AG04449 (cell line): ENCODE measurements at places on chromosomes 7 and 10.

- no peak for DNase-seq
Measured at GRCh38 chr10:13268841-13269240, 31.0 kb downstream of the PHYH start.

DNA sequence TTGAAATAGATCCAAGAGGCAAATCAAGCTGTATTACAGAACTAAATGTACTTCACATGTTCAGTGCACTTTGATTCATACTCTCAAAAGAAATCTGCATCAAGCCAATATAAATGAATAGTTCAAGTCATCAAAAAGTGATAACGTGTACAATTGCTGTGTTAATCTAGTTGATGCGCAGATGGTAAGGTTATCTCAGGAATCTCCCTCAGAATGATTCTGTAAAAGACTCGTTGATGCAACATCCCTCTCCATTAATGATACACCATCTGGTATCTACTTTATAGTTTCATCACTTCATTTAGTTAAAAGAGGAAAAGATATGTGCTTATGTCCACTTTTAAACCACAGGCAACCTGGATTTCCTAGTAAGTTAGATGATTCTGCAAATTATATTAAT, 200.6 kb downstream of the CHCHD3 start:
- no peak for DNase-seq

DNA sequence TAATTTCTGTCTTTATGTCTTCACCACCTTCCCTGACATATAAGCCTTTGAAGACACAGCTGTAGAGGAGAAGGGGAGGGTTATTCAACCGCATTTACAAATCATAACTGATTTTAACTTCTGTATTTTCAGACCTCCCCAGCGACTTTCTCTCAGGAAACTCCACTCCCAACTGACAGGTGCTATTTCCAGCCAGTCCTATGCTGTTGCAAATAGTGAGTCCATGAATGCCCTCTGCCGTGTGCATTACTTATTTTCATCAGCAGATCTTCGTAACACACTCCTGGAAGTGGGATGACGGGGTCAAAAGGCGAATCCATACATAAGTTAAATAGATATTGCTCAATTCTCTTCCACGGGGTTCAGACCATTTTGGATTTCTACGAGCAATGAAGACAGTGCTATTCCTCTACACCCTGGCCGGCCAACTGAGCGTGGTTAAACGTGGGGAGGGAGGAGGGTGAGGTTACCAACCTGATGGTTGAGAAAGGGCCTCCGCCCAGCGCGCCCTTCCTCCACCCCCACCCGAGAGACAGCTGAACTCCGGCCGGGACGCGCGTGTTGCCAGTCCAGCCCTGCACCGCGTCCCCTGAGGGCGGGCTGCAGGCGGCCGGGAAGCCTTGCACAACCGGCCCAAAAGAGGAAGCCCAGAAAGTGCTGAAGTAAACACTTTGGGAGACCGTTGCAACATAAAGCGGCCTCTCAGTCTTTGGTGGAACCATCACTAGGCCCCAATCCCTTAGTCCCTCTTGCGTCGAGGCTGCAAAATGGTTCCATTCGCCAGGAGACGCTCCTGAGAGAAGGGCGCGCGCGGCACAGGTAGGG, at the start of gene APBB1IP:
Gene APBB1IP (plus strand): TSS at position 705 of the 825 bp plus-strand sequence. CDS start 53,986 bp downstream, outside the sequence.
- DNase-seq, result no peak

DNA sequence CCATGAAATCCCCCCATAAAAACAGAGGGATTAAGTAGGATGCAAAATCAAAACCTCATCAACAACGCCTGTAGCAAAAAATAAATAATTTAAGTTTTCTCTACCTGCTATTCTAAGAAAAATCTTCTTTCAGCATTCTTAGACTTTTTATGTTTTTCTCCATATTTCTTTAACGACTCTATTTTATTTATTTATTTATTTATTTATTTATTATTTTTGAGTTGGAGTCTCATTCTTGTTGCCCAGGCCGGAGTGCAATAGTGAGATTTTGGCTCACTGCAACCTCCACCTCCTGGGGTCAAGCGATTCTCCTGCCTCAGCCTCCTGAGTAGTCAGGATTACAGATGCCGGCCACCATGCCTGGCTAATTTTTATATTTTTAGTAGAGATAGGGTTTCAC, 192.5 kb downstream of the SEMA3E start:
- DNase-seq, result no peak

GRCh38 chr10:3959370-3960325, 174.6 kb upstream of the KLF6 start:
- no peak for DNase-seq

GRCh38 chr7:75660566-75661215, 78.0 kb downstream of the HIP1 start:
- DNase-seq, result no peak

- DNase-seq, result no peak
Measured at GRCh38 chr10:103111031-103111917, 81.8 kb downstream of the NT5C2 start.

DNA sequence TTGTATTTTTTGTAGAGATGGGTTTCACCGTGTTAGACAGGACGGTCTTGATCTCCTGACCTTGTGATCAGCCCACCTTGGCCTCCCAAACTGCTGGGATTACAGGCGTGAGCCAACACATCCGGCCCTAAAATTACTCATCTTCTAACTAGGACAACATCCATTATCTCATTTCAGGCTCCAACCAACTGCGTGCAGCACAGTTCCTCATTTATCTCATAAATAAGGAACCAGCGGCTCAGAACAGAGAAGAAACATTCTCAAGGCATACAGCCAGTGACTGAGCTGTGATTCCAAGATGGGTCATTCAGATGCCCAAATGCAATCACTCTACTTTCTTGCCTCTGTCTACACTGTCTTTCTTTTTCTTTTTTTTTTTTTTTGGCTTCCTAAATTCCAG, 356.1 kb downstream of the ELMO1 start:
- no peak for DNase-seq

- DNase-seq, result no peak
Measured at GRCh38 chr10:128642023-128642422, 515.8 kb upstream of the MKI67 start.

DNA sequence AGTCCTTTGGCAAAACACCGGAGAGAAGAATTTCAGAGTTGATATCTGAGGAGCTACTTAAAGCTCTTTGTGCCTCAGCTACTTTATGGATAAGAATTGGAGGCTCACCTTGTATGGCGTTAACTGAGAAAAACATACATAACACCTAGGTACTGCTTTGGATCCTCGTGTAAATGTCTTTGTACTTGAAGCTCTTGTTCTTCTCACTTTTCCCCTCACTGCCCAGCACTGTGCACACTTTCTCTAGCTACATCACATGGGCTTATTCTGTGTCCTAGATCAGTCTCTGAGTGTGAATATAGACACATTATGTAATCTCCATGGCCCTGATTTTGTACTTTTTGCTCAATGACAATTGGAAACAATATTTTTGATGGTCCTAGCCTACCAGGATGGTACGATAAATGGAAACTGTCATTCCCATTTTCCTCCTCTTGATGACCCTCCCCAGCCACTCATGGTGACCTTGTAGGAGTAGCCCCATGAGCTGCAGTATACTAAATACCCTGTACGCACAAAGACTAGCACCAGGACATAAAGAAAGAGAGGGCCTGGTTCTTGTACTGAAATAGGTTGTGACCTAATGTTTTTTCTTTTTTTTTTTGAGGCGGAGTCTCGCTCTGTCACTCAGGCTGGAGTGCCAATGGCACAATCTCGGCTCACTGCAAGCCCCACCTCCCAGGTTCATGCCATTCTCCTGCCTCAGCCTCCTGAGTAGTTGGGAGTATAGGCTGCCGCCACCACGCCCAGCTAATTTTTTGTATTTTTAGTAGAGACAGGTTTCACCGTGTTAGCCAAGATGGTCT, 22.1 kb downstream of the STAMBPL1 start:
- no peak for DNase-seq

DNA sequence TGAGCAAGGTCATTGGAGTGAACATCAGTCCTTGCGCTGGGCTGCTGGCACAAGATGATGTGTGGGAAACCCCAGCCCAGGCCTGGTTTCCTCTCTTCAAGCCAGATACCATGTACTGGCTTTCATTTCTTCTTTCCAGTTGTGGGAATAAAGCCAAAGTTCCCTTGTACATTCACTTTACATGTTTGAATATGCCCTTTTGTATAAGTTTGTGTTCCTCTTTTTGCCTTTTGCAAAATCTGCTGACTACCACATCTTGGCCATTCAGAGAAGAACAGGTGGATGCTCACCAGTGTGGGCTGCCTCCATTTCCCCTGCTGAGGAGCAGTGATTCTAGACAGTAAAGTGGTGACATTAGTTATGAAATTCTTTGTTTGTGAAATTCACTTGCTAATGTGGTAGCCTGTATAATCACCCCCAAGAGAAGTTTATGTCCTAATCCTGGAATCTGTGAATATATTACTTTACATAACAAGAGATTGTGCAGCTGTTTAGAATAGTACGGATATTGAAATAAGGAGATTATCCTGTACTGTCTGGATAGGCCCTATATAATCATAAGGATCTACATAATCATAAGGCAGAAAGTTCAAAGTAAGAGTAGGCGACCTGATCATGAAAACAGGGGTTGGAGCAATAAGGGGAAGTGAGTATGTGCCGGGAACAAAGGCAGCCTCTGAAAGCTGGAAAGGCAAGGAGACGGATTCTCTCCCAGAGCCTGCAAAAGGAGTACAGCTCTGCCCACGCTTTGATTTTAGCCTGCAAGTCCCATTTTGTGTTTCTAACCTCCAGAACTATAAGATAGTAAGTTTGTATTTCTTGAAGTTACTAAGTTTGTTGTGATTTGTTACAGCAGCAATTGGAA, 18.8 kb upstream of the AOAH start:
- DNase-seq, result no peak

DNA sequence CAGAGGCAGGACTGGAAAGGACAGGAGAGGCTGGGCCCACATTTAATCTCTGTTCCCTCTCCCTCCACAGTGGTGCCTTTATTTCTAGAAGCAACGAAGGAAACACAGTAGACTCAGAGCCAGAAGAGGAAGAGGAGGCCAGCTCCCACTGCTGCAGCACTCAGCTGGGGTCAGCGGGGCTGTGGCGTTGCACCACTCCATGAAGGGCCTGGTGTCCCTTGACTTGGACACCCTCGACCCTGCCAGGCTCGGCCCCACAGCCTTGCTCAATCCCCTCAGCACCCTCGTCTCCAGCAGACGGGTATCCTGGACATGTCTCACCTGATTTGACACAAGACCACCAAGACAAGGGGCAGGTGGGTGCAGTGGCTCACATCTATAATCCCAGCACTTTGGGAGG, 38.8 kb downstream of the PRKAG2 start:
- DNase-seq, result no peak

DNA sequence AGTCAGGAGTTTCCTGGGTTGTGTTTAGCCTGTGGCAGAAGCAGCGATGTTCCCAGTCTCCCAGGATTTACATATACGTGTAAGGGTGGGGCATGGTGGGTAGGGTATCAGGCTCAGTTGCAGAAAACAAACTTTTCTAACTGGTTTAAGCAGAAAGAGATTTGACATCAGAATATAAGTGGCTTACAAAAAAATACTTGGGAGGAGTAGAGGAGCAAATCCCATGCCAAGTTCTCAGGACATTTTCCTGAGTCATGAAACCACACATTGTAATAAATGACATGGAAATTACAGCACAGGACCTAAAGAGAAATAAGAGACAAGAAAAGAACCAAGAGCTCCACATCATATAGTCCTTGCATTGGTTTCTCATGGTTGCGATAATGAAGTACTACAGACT, 26.2 kb upstream of the FRMD4A start:
- DNase-seq, result no peak

DNA sequence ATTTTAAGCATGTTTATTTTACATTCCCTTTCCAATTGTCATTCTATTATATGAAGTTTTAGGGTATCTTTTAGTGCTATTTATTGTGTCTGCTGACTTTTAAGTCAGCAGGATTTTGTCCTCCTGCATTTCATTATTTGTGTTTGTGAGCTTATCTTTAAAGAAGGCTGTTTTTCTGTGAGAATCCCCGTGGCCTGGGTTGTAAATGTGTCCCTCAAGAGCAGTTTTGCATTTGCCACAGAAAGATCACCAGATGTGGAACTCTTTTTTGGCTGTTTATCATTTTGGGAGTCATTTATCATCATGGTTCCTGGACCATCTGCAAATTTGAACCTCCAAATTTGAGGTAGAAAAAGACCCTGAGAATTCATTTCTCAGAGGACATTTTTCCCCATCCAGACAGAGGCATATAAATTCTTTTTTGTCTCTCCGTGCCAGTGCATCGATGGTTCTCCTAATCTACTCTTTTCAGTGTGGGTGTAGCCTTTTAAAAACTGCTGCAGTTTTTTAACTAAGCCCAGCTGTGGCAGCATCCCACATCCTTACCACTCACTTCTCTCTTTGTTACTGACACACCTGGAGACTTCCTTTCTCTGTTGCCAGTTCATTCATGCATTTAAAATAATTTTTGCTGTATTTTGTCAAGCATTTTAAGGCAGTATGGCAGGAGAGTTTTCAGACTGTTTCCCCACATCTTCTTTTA, 20.1 kb upstream of the MTURN start:
- no peak for DNase-seq

- no peak for DNase-seq
Measured at GRCh38 chr7:80731281-80731680, 92.8 kb downstream of the CD36 start.

- DNase-seq, result no peak
Measured at GRCh38 chr7:104982308-104983075, 31.5 kb upstream of the KMT2E start.

DNA sequence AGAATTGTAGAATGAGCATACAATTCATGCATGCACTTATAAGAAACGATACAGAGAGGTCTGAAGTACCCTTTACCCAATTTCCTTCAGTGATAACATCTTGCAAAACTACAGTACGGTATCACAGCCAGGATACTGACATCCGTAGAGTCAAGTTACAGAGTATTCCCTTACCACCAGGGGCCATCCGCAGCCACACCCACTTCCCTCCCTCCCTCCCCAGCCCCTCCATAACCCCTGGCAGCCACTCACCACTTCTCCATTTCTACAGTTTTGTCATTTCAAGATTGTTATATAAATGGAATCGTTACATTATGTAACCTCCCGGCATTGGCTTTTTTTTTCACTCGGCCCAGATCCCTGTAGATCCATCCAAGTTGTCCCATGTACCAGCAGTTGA, 113.6 kb upstream of the RET start:
- no peak for DNase-seq

DNA sequence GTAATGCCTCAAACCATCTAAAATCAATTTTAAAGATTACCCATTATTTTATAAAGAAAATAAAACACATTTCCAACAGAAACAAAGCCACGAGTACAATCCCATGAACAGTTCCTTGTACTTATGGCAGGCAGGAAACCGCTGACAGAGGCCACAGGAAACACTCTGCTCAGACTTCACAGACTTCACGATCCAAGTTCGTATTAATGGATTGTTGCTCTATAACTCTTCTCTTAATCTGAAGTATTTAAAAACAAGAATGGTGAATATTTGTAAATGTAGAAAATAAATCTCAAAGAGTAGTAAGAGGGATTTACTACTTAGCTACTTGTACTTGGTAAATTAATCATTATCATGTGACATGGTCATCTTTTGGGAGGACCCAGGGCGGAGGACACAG, 78.3 kb downstream of the SNX10 start:
- DNase-seq, result no peak

DNA sequence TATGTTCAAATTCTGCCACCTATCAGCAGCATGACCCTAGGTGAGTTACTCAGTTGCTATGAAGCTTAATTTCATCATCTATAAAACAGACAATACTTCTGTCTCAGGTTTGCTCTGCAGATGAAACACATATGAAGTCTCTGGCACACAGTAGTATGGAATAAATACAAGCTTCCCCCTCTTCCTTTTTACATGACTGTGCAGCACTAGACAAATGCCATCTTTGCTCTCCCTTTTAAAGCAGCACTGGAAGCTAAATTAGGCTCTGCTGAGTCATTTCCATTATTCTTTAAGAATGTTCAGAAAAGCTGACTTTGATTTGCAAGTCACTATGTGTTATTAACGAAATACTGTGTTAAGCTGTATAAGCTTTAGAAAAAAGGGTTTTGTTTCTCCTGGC, 40.7 kb upstream of the ANAPC16 start:
- DNase-seq, result no peak
